Tibial artery (tissue), 4 donors: ENCODE measurements at places on chromosomes 4 and X.

DNA sequence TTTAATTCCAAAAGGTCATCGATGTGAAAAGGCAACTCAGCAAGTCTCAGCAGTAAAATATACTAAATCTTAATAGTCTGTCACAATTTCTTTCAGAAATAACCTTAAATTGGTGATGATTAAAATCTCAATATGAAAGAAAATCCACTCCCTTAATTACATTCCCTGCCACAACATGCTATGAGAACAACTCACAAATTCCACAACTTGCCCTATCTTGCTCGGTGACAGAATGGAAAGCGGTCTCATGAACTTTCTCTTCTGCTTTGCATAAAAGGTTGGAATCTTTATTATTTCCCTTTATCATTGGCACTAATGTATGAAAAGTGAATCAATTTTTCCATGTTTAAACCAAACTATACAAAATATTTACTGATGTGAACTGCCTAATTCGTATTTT, 380.8 kb downstream of the TMA16 start:
- no peak for DNase-seq

DNA sequence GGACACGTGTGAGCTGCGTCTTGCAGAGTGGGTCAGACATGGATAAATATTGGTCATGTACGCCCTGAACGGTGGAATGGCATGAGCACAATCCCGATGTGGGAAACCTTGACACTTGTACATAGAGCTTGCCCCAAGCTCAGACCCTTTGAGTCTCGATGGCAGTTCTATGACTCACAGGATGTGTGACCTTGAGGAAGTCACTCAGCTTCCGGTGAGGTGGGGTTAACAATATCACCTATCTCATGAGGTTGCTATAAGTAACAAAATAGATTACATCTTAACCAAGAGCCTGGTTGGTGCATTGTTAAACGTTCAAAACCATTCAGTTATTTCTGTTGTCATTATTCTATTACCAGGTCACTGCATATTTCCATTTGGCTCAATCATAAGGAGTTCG, 109.1 kb upstream of the TBL1X start:
- no peak for DNase-seq

GRCh38 chr4:6826781-6827508, 44.4 kb downstream of the KIAA0232 start:
- DNase-seq: no peak

GRCh38 chrX:2863646-2864045, 34.9 kb downstream of the GYG2 start:
- DNase-seq: no peak

DNA sequence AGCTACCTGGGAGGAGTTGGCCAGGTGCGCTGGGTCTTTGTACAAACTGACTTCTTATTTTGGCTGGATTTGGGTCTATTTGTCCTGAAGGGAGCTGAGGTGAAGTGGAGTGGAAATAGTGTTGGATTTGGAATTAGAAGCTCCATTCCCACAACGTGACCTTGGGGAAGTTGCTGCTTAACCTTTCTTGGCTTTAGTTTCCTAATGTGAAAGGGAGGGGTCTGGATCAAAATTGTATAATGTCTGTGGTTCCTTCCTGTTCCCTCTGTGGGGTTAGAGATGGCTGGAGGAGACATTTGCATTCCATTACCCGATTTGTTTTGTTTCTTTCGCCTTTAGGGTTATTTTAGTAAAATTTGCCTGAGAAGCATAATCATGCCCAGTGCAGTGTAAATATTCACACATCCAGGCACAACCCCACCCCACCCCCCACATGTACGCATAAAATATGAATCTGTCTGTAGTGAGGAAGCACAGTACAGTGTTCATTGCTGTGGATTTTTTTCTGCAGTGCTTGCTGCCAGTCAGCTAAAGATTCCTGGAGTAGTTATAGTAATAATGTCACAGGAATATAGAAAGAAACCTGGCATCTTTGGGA, 21.5 kb downstream of the JADE1 start:
- no peak for DNase-seq

DNA sequence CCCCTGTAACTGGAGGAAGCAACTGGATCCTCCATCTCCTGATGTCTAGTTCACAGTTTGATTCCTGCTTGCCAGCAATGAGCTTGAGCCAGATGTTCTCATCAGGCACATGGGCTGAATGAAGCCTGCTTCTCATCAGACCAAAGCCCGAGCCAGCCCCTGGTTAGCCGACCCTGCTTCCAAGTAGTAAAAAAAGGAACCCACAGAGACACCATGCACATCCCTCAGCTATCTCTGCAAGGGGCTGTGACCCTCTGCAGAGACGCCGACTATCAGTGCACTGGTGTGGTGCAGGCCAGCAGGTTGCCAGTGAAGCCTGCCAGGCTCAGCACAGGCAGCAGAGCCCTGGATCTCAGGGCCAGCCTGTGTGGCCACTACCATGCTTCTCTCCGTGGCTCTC, 2.8 kb downstream of the DCTD start:
- DNase-seq: no peak

GRCh38 chrX:120463241-120463640, 5.9 kb downstream of the LAMP2 start:
- DNase-seq: no peak

GRCh38 chrX:867966-868647, 237.5 kb downstream of the SHOX start:
- DNase-seq: no peak

DNA sequence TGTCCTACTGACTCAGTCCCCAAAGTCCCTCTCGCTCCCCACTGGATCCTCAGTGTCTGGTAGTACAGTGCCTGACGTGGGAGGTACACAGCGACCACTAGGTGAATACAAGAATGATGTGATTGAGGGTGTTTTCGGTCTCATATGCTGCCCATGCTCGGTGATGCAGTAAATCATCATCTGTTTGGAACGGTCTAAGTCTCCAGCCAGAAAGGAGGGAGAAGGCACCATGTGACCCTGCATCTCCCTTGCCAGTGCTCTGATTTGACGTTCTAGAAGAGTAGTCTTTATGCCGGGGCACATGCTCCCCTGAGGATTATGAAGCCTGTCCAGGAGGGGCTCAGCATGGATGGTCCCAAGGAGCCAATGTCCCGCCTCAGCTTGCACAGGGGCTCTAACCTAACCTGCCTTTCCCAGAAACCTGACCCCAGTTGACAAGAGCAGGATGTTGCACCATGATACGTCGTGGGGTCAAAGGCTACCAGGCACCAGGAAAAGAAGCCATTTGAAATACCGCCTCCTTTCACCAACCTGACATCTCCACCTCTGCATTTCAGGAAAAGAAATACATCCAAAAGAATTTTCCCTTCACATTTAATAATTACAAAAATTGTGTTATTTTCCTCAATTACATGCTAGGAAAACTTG, 13.8 kb upstream of the PLXNB3 start:
- DNase-seq: no peak
